ENCODE measurements at places on chromosomes 3 and 15. TPM values are rescaled to one million over a fixed set of nuclear protein-coding genes. Genes with fewer than 3 reads are reported as not detected.

- DNase-seq, result no peak
Measured at GRCh38 chr3:183553334-183554026, 2.0 kb downstream of the KLHL6 start.

GRCh38 chr3:40920041-40920440 is 279.3 kb upstream of the CTNNB1 start:
- DNase-seq, result no peak

DNA sequence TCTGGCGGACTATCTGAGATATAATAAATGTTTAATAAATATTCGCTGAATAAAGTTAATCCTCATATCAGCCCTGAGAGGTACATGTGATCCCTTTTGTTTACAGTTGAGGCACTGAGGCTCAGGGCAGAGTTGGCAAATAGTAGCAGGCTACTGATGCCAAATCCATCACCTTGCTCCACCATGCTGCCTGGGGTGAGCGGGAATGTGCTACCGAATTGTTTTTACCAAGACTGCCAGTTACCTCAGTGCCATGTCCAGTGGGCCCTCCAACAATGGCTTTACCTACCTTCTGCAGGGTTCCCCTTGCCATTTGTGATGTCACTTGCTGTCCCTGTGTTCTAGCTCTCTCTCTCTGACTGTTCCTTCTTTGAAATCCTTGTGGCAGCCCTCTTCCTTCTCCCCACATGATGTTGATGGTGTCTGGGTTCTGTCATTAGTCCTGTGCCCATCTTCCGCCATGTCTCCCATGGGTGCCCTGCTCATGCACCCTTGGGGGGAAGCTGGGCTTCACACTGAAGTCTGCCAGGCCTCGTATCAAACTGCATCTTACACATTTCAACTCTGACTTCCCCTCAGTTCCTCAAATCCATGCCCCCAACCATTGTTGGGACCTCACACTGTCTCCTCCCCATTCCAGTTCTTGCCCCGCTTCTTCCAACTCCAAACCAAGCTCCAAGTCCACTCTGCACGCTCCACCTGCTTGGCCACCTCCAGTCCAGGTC is 35.4 kb downstream of the SLCO2A1 start:
- no peak for DNase-seq

DNA sequence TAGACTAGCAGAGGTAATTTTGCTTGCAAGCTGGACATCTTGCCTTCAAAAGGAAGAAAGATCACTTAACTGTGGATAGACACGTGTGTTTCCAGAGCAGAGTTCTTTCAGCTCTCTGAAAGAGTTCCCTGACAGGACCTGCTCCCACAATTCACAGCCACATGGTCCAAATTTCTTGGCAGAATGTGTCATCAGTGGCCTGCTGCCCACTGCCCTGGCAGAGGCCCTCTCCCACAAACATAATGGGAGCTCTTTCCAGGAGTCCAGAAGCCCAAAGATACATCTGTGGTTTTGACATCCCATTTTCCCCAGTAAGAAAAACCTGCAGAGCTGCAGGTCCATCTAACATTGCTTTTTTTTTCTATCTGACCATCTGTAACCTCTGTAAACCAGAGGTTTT is 48.3 kb downstream of the SERPINI1 start:
- DNase-seq, result no peak

DNA sequence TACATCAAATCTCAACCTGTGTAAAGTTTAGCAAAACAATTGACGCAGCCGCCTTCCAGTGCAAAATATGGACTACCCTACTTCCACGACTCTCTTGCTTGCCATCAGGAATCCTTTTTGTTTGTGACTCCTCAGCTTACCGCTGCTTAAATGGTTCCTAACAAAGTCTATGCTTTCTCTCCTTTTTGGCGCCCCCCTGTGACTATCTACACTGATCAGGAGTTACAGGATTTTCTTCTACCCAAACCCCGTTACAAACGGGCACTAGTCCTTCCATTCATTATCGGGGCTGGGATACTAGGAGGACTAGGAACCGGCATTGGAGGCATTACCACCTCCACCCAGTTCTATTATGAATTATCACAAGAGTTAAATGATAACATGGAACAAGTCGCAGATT is 184.0 kb downstream of the IGSF11 start:
- DNase-seq, result no peak

GRCh38 chr15:67976506-67977073 is 77.5 kb upstream of the PIAS1 start:
- no peak for DNase-seq

GRCh38 chr3:196073255-196073753 is 8.6 kb downstream of the TFRC start:
- no peak for DNase-seq

MME gene
- 4.3 TPM for total RNA-seq

RIOX2 gene
- total RNA-seq, result 24.8 TPM

ACTC1 gene
- total RNA-seq, result 47.7 TPM

CPEB1 gene
- 2.0 TPM for total RNA-seq

CCK gene
- not detected for total RNA-seq

HRG gene
- not detected for total RNA-seq

WDR49 gene
- total RNA-seq, result 0.63 TPM
